ENCODE measurements at places on chromosomes 3 and 15.

DNA sequence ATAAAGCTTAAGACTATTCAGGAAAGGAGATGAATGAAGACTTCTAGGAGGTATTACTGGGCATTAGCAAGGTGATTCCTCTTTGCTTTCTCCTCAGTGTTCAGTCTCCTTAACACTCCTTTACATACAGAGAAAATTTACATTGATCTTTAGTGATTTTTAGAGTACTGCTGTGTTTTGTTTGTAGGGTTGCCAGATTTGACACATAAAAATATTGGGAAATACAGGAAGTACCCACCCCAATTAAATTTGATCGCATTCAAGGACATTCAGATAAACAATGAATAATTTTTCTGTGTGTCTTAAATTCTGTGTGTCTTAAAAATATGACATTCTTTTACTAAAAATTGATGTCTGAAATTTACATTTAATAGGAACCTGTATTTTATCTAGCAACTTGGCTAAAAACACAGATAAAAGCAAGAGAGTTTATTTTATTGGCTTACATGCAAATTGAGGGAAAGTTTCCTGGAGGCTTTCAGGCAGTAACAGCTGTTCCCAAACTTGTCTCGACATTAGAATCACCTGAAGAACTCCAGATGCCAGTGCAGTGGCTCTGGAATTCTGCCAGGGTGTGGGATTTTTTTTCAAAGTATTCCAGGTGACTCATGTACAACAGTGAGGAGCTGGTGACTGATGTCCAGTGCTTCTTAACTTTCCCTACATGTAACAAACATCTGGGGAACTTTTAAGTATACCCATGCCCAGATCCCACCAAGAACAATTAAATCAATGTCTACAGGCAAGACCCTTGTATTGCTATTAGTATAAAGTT lies 23.4 kb upstream of the PLOD2 start:
- no peak for DNase-seq

- DNase-seq = no peak
Observed at GRCh38 chr3:156725682-156726081, 51.3 kb downstream of the TIPARP start.

DNA sequence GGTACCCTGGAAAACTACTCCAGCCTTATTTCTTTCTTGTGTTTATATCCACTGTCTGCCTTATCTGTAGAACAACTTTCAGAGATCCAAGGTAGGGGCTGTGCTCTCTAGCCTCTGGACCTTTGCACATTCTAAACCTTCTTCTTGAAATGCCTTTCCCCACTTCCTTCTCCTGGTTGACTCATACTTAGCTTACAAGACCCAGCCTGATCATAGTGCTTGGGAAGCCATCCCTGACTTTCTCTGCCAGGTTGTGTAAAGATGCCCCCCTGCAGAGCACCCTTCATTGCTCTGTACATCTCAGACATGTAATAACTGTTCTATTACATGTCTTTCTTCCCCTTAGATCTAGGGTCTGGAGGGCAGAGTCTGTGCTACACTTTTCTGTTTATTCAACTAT lies 50.1 kb downstream of the PPM1L start:
- no peak for DNase-seq

GRCh38 chr3:196115678-196116083 lies 33.8 kb upstream of the TFRC start:
- no peak for DNase-seq

- peak; percentile 63 for DNase-seq
Observed at GRCh38 chr3:115325539-115325938, 178.5 kb upstream of the ZBTB20 start.

DNA sequence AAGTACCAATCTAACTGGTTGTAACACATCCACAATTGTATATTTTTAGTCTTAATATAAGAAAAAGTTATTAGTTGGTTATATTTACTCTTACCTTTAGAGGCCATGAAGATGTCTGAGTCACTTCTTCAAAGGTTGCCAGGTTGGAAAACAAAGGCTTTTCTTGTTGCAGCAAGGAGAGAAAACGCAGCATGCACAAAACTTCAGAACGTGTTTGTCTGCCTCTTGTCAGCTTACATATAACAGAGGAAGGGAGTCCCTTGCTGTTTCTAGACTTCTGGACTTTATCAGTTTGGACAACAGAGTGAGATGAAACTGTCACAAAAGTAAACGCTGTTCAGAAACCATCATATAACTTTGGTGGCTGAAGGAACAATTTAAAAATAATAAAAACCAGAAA lies at the start of gene PLSCR5:
PLSCR5 (minus strand) TSS at position 241 of the 400 bp plus-strand sequence; CDS start at position 107, 134 bp downstream.
- DNase-seq = no peak

DNA sequence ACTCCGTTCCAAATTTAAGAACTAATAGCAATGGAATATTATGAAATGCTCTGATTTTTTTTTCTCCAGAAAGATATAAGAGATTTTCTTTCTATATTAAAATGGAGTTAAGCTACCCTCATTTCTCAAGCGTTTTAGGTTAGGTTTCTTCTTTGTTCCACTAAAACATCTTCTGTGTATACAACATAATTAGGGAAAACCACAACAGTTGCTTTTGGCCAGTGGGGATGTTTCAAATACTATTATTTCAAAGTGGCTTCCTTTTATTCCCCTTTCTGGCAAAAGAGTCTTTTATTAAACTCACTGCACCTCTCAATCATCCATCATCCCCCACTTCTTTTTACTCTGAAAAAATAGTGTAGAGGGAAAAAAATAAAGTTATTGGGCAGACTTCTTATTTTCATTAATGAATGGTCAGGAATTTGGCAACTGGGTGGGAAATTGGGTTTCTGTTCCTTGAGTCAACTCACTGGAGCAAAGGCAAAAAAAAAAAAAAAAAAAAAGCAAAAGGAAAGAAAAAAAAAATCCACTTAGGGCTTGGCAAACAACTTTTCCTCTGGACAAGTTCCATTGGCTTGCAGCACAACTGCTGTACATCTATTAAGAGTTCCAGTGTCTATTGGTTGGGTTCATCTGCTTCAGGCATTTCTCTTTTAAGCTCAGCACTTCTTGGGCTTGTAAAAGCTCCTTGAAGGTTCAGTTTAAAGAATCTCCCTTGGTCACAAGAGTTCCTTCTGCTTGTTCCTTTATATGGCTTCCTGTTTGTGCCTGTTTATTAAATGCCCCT lies 963.4 kb downstream of the ROBO1 start:
- DNase-seq = no peak

- no peak for DNase-seq
Observed at GRCh38 chr3:106720510-106720909, 656.7 kb upstream of the CCDC54 start.

DNA sequence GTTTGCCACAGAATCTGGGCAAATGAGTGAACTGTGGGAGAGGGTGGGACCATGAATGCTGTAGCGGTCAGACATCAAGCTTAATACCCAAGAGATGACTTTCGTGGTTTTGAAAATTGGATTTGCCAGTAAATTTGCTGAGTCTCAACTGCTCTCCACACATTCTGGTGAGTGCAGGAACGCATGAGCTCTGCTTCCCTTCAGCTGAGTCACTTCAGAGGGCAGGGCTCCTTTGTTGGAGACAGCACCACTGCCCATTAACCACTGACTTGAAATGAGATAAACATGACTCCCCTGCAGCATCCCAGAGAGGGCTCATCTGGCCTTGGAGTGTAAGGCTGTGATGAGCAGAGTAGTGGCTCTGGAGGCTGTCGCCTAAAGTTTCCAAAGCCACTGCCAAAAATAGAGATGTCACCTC lies 22.6 kb downstream of the RARRES1 start:
- no peak for DNase-seq

DNA sequence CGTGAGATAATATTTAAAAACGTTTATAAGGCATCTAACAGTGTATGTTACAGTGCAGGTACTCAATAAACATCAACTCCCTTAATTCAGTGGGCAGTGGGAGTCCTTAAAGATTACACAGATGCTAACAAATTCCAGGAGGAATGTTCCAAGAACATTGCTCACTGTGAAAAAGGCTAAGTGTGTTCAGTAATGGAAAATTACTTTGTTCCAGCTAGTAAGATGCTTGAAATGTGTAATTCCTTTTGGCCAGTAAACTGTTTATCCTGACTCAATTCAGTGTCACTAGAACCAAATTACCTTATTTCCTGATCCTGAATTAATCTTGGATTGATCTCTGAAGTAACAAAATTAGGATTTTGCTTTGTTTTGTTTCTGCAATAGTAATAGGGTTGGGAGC lies 54.2 kb upstream of the SEMA6D start:
- DNase-seq = no peak

DNA sequence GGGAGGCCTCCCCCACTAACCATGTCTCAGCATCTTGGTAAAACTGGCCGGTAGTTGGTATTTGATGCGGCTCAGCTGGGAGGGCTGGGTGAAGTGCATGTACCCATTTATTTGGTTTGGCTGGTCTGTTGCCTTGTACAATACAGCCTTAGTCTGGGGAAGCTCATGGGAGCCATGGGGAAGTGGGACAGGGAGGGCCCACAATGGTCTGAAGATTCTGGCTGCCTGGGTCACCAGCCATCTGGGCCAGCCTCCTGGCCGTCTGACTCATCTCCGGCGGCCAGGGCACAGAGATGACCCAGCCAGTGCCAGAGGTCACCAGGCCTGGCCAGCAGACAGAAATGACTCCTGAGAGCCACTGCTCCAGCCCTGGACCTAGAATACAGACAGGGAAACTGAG lies 51.6 kb upstream of the SMAD6 start:
- no peak for DNase-seq

GRCh38 chr3:129199366-129199765 lies 15.7 kb upstream of the CNBP start:
- DNase-seq = no peak

- no peak for DNase-seq
Observed at GRCh38 chr3:196604548-196604947, 34.9 kb upstream of the NRROS start.

DNA sequence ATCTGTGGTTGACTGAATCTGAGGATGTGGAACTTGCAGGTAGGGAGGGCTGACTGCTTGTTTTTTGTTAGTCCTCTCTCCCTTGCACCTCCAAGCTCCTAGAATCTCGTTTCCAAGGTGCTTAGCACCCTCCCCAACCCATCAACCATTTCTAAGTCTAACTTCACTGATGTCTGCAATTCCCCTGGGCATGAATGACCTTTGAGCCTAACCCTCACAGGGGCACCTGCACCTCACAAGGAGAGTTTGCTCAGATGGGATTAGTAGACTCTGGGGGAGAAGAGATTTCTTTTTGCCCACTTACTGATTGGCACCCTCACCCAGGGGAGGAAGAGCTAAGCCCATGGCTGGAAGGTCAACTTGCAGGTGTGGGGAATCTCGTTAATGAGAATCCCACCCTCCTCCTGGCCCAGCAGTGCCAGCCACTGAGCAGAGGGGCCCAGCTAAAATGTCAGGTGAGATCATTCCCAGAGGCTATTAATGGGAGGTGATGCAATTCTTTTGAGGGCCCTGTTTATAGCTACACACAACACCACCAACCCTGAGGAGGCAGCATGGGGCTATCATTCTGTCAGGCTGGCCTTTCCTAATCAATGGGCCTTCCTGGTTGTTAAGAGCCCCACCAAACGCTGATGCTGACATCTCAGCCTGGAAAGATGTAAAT lies 81.6 kb upstream of the HERC1 start:
- DNase-seq = no peak

- DNase-seq = no peak
Observed at GRCh38 chr3:37729119-37729518, 132.6 kb upstream of the CTDSPL start.

GRCh38 chr3:126347543-126348161 lies 9.6 kb downstream of the KLF15 start:
- DNase-seq = no peak

DNA sequence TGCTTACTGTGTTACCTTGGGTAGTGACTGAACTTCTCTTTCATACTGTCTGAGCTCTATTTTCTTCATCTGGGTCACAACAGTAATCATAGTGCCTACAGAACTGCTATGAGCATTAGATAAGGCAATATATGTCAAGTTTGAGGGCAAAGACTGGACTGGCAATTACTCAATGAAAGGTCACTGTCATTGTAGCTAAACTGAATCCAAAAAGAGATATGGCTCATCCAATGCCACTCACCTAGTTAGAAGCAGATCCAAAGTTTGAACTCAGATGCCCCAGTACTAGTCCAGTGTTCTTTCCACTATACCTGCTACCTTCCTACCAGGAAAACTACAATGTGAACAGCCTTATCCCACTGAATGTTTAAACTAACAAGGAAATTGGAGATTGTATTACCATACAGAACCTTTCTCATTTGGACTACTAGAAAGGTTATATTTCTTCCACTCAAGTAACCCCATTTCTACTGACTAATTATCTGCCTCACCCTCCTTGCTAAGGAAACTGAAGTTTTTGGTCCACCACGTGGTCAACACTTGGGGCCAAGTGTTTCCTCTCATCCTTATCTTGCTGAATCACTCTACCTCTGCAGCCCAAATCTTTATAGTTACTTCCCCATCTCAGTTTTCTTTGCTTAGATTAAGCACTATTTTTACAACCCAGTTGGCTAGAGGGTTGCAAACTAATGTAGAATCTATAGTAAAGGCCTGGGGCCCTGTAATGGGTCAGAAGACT lies 202.3 kb upstream of the LPP start:
- DNase-seq = no peak

GRCh38 chr3:146390957-146391356 lies 78.4 kb downstream of the PLSCR2 start:
- DNase-seq = no peak

DNA sequence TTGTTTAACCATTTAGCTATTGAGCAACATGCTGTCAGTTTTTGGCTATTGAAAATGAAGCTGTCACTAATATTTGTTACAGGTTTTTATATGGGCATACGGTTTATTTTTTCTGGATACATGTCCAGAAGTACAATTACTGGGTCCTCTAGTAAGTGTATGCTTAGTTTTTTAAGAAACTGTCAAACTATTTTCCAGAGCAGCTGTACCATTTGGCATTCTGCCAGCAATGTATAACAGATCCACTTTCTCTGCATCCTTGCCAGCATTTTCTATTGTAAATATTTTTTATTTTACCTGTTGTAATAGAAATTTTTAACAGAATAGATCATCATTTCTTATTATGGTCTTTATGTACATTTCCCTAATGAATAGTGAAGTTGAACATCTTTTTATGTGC lies 658.8 kb downstream of the EDEM1 start:
- DNase-seq = no peak

- DNase-seq = no peak
Observed at GRCh38 chr3:187838016-187838540, 92.8 kb upstream of the BCL6 start.

DNA sequence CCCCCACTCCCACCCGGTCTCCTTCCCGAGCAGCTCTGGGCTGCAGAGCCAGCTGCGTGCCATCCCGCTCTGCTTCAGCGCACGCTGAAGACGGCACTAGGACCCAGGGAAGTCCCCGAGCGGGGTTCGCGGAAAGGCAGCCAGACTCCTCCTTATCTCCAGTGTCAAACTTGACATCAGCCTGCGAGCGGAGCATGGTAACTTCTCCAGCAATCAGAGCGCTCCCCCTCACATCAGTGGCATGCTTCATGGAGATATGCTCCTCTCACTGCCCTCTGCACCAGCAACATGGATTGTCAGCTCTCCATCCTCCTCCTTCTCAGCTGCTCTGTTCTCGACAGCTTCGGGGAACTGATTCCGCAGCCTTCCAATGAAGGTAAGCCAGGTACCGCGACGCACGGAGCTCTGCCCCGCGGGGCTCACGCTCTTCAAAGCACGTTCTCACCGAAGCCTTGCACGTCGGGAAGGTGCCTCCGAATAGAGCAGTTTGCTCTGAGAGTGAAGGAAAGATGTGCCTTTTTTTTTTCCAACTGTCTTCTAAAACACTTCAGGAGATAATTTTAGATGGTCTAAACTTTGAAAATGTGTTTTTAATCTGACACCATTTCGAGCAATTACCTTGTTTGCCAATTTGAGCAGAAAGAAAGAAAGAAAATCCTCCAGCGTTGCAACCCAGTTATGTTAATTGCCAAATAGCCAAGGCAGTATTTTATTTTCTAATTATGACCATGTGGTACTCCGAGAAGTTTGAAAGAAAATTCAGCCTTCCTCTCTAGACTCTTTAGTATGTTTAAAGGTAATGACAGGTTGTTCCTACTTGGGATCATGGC lies at the start of gene EPHA3:
EPHA3 (plus strand) TSS at position 161 of the 830 bp plus-strand sequence; CDS start at position 289, 128 bp downstream.
- peak; percentile 64 for DNase-seq

All from iPS DF 19.7 (cell line).